H7 (cell line): ENCODE measurements at places on chromosomes 3 and 15. TPM values are rescaled to one million over a fixed set of nuclear protein-coding genes. Genes with fewer than 3 reads are reported as not detected.

EOGT gene
- 36.5 and 51.9 TPM in 2 replicates for total RNA-seq

CLEC3B gene
- total RNA-seq = not detected in 2 replicates

SLC2A2 gene
- total RNA-seq = not detected in 2 replicates

ZNF619 gene
- total RNA-seq = 2.2 and 5.3 TPM in 2 replicates

DNA sequence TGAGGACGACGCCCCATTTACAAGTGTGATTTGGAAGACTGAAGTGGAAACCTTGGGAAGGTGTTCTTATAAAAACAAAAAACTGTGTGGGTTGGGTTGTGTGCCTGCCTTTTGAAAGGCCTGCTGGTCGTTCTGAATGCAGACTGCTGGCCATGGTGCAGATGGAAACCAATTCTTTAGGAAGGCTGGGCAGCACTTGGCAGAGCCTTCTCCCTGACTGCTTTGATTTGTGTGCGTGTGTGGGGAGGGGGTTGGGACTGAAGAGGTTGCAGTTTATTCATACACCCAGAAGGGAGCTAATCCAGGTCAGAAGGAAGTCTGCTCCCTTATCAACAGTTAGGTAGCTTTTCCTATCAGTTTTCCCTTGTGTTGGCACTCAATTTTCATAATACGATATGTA lies 288.7 kb downstream of the SOX2 start:
- peak; percentile 11 for DNase-seq

DNA sequence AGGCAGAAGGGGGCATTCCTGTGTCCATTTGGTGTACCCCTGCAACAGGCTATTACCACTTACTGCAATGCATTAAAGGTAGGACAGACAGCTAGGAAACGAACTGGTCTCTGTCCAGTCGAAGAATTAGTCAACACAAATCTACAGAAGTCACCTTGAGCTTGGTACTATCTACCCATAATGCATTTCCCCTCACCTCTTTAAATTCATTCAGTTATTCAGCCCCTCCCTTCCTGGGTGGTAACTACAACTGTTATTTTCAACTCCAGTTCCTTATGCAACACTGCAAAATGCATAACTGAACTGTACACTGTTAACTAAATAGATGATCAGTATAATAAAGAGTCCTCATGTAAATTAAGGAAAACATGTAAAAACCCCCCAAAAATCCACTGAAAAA lies 77.6 kb downstream of the MAGI1 start:
- no peak for DNase-seq

DNA sequence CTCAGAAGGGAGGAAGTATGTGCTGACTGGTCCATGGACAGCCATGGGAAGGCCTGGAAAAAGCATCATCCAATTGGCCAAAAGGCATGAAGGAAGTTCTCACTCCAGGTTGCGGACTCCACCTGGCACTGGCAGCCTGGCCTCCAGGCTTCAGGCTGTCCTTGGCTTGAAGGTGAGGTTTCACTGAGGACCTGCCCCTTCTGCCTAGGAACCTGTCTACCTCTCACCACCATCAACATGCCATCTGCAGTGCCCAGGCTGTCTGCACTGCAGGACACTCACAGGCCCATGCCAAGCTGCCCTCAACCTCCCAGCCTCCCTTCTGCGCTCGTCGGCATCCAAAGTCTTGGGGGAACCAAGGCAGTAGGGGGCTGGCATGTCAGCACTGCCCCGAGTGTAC lies 51.1 kb downstream of the CEP70 start:
- DNase-seq = no peak

GRCh38 chr3:127670761-127671522 lies 1.8 kb upstream of the ABTB1 start:
- DNase-seq = no peak

DNA sequence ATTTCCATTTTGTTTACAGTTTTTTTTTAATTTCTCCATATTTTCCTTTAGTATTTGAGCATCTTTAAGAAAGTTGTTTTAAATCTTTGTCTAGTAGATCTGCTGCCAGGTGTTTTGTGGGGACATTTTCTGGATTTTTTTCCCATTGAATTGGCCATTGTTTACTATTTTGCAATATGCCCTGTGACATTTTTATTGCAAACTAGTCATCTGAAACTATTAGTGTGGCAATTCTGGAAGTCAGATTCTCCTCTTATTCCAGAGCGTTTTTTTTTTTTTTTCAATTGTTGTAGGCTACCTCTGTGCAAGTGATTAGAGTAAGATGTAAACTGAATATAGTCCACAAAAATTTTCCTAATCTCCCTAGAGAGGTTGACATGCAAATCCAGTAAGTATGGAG lies 334.2 kb downstream of the PYDC2 start:
- no peak for DNase-seq

DNA sequence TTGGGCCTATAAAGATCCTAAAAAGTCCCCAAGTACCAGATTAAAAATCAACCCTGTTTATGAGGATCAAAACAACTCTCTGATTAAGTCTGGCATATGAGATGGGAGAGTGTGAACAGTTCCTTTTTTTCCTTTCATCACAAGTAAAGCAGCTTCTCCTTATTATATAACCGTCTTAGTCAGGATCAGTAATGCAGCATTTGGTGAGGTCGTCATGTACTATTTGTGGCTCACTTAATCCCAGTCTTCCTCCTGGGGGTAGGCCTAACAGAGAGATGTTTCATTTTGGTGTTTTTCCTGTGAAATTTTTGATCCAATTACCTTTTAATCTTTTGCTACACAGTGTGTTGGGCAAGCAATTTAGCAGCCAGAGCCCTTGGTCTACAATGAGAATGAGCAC lies 333.1 kb upstream of the KCNMB2 start:
- no peak for DNase-seq
